HuH-7 (cell line): ENCODE measurements at places on chromosomes 2 and 18.

DNA sequence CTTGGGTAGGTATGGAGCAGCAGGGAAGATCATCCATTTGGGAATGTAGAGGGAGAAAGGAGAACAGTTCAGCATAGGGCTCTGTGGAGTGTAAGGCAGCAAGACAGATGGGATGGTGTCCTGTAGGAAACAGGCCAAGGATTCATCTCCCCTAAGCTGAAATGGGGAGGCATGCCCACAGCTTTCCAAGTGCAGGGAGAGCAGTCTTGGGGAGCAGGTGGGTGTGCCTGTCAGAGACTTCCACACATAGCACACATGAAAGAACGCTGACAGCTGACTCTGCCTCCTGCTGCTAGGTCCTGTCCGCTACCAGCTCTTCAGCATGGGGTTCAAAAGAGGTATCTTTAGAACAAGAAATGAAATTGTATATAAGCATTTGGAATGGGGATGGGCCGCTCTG, 9.0 kb downstream of the SETBP1 start:
- no peak for DNase-seq

GRCh38 chr2:20172273-20173055, 52.5 kb downstream of the SDC1 start:
- no peak for DNase-seq

DNA sequence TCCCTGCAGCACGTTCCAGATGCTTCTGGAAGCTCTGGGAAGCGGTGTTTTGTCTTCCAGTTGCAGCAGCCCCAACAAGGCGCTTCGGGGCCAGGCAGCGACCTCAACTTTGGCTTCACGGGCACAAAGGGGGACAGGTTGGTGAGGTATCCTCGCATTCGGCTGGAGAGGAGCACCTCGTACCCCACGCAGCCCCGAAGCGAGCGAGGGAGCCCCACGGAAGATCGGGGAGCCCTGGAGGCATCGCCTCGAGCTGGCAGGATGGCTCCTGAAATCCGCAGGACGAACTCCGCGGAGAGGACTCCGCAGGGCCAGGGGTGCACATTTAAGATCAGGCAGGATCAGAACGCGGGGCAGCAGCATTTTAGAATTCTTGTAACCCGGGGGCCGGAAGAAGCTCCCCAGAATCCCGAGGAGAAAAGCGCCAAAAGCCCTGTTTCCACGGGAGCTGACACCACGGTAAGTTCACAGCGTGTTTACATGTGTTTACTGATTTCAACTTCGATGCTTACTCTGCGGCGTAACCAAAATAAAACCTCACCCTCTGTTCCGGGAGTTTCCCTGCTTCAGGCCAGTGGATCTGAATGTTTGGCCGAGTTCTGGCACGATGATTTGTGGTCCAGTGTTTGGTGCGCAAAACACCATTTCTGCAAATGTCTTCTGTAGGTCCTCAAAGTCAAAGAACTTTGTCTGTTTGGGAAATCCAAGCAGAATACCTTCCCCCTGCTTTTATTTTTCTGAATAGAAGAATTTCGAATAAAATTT, 212.5 kb downstream of the NEDD4L start:
- DNase-seq, result no peak

DNA sequence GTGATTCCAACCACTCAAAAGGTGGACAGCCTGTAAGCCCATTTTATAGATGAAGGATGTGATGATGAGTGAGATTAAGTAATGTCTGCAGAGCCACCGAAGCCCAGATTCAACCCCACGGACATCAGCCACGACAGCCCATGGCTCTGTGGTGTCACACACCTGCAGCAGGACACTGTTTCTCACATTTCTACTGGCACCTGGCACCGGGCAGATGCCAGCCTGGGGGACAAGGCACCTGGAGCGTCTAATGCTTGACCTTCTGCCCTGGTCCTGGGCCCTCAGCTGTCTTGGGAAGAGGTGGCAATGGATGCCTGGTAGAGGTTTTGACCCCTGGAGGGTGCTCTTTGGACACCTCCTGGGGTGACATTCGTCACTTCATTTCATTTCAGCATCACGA, 176.3 kb downstream of the ANAPC1 start:
- DNase-seq, result no peak

GRCh38 chr2:147109291-147109690, 735.5 kb upstream of the ACVR2A start:
- no peak for DNase-seq

DNA sequence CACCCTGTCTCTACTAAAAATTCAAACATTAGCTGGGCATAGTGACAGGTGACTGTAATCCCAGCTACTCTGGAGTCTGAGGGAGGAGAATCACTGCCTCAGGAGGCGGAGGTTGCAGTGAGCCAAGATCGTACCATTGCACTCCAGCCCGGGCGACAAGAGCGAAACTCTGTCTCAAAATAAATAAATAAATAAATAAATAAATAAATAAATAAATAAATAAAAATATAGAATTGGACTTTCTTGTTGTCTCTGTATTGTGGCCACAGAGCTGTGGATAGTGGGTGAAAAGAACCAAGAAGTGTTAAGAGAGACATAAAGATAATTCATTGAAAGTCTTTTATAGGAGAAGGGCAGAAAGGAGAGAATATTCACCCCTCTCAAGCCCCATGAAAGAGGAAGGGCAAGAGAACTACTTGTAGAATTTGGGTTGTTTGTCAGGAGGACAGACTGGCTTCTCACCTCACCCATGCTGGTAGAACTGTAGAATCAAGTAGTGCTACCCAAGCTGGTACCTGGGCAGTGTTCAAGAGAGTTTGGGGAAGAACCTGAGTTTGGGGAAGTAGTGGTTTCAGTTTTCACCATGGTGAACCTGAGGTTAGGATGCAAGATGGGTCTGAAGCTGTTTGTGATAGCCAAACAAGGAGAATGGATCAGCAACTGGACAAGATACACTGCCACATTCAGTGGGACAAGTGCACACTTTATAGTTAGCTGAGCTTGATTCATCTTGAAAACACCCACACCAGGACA, 256.5 kb downstream of the CD226 start:
- DNase-seq, result no peak

- no peak for DNase-seq
These were observed 49.8 kb downstream of the PLEK start for GRCh38 chr2:68414876-68415275.

DNA sequence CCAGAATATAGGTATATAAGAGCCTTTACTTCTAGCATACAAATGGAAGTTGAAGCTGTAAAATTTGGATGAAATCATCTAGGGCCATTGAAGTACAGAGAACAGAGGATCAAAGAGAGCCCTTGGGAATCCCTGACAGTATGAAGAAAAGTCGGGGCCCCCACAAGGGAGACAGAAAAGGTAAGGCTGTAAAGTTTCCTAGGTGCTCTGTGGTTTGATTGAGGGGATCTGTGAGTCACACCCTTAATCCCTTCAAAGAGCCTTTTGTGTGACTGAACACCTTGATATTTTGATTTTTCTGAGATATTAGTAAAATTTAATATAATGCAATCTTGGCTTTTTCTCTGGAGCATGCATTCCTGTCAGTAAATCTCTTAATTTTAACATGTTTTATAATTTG, 961.7 kb upstream of the TMEFF2 start:
- DNase-seq, result no peak

DNA sequence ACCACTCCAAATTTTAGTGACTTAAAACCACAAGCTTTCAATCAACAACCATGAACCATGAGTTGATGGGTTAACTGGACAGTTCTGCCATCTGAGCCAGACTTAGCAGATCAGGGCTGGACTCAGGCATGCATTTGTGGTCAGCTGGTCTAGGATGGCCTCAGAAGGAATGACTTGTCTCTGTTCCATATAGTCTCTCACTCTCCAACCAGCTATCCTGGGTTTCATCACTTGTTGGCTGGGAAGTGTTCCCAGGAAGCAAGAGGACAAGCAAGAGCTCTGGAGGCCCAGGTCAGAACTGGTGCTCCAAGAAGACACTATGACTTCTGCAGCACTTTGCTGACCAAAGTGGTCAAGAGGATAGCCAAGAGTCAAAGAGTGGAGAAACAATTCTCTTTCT, 17.5 kb upstream of the MAP3K20 start:
- no peak for DNase-seq

GRCh38 chr2:68715353-68716041, 19.1 kb upstream of the ARHGAP25 start:
- peak; percentile 76 for DNase-seq

DNA sequence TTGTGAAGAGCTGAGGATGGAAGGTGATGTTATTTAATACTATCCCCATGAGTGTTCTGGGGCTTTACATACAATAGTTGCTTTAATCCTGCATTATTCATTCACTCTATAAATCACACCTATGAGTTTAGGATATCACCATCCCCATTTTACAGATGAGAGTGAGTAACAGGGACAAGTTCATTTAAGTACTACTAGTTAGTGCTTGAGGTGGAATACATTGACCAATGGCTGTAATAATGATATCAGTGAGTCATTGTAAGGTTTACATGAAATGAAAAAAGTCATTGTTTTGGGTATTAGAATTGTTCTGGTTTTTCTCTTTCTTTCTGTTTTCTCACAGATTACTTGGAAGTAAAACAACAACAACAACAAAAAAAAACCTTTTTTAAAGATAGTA, 42.5 kb downstream of the TANC1 start:
- DNase-seq, result no peak

DNA sequence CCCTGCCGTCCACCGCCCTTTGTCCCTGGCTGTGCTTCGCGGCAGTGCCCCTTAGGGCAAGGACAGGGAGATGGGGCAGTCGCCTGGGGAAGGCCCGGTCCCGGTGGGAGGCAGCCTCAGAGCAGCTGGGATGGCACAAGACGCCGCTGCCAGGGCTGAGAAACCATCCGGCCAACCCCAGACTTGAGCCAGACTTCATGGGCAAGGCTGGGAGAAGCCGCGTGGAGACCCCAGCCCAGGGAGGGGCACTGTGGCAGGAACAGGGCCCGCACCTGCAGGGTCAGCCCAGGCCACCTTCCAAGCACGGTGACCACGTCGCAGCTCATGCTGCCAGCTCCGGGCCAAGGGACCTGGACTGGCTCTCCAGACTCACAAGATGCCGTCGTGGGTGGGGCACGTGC, 84.0 kb downstream of the NFATC1 start:
- DNase-seq, result no peak

DNA sequence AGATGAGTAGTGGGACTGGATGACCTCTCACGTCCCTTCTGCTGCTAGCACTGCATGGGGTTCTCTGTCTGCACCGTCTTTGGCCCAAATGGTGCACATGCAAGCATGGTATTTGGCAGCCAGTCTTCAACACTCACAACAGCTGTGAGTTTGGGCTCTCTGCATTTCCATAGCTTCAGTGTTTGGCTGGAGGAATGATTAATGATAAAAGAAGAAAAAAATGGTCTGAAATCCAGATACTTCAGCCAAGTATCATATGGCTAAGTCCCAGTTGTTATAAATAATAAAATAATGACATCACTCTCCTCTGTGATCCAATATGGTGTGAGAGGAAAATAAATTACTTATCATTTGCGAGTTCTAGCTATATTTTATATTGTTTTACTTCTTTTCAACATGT, 173.3 kb downstream of the DCDC2C start:
- no peak for DNase-seq

DNA sequence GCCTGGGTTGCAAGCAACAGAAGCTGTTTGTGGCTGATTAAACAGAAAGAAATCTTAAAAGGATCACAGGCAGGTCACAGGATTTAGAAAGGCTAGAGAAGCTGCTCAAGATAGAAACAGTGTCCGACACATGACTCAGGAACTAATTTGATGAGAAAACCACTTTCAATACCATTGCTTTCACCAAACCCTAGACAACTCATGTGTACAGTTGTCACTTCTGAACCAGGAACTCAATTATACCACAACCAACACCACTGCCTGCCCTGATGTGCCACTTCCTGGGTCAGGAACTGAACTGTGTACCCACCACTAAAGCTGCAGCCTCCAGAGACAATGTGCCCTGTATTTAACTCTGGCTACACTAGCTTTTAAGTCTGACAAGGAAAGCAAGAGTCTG, 56.0 kb downstream of the TMEM247 start:
- no peak for DNase-seq

GRCh38 chr18:26640541-26640940, 92.2 kb upstream of the KCTD1 start:
- no peak for DNase-seq

- no peak for DNase-seq
These were observed 138.4 kb upstream of the TWIST2 start for GRCh38 chr2:238709325-238710025.

DNA sequence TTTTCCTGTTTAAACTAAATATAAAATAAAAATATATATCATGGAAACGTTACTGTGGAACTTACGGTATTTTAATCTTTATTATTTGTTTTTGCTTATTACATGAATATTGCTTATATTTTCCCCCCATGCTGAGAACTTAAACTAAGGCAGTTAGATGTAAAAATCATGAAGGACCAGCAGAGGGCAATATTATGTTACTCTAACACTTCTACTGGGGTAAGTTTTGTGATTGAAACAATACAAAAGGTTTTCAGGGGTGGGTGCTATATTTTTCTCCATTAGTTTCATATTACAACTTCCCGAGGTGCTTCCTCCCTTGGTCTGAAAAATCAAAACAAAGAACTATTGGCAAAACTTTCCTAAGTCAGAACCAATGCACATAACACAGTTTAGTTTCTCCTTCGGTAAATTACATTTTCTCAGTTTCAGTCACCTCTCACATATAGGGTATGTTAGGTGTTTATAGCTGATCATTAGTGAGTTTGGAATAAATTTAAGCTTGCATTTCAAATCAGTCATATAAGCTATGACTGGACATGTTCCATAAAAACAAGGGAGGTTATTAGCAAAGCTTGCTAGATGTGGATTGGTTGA, 54.8 kb downstream of the ZNF407 start:
- DNase-seq, result peak; percentile 7

DNA sequence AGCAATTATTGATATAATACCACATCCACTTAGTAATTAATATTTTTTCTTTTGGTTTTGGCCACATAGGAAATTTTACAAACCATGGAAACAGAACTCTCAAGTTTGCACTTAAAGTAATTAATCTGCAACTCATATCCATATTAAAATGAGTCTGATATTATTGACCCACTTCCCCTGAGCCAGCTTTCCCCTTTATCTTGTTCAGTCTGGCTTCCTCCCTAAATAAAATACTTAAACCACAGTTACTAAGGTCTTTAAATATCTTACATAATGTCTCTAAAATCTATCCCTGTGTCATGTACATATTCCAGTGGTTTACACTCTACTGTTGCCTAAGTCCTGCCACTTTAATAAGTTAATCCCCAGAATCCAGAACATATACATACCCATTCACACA, 564.9 kb upstream of the FSHR start:
- DNase-seq, result no peak

- peak; percentile 19 for DNase-seq
These were observed 178.0 kb downstream of the ICOS start for GRCh38 chr2:204114295-204115136.
